ENCODE measurements at places on chromosomes 3 and 15. TPM values are rescaled to one million over a fixed set of nuclear protein-coding genes. Genes with fewer than 3 reads are reported as not detected.

The EIF4G1 gene
- polyA plus RNA-seq = 183 TPM

The MELTF gene
- 9.3 TPM for polyA plus RNA-seq

The CCR1 gene
- 1.3 TPM for polyA plus RNA-seq

The LYZL4 gene
- not detected for polyA plus RNA-seq

The BHLHE40 gene
- 26.5 TPM for polyA plus RNA-seq

The DNAJC17 gene
- 45.6 TPM for polyA plus RNA-seq

The TNFAIP8L3 gene
- polyA plus RNA-seq = 2.5 TPM

The TRIM71 gene
- polyA plus RNA-seq = 0.10 TPM

The PTH1R gene
- polyA plus RNA-seq = 10.9 TPM

The FRMD4B gene
- 9.1 TPM for polyA plus RNA-seq

The LRRC2 gene
- polyA plus RNA-seq = 0.27 TPM

Data from brain (organoid and tissue), 16 donors.